ENCODE measurements at places on chromosomes 16 and 17.

GRCh38 chr17:75981019-75981615 lies 2.1 kb downstream of the TEN1 start:
- no peak for DNase-seq

- DNase-seq = no peak
Observed at GRCh38 chr17:30312226-30312625, 20.5 kb upstream of the BLMH start.

DNA sequence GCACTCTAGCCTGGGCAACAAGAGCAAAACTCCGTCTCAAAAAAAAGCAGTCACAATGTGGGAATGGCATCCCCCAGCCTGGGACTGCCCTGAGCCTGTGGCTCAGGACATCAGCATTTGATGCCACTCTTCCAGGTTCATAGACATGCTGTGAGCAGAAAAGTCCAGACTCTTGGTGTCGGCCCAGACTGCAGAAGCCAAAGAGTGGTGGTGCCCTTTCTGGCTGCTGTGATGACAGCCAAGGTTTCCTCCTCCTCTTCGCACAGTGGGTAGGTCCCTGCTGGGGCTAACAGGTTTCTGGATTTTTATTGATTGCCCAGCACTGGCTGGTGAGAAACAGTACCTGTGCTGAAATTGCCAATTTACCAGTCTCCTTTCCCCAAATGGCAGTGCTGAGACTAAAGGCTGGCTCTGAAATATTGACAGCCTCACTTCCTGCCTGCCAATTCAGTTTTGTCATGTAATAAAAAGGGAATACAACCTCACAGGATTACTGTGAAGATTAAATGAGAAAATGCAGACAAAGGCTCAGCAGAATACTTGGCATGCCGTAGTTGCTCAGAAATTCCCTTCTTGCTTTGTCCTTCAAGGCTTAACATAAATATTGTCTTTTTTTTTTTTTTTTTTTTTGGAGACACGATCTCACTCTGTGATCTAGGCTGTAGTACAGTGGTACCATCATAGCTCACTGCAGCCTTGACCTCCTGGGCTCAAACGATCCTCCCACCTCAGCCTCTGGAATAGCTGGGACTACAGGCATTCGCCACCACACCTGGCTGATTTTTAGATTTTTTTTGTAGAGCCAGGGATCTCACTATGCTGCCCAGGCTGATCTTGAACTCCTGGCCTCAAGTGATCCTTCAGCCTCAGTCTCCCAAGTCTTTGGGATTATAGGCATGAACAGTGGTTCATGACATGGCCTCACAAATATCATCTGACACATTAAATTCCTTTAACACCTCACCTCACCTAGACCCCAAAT lies 15.5 kb upstream of the UBE2G1 start:
- DNase-seq = no peak

DNA sequence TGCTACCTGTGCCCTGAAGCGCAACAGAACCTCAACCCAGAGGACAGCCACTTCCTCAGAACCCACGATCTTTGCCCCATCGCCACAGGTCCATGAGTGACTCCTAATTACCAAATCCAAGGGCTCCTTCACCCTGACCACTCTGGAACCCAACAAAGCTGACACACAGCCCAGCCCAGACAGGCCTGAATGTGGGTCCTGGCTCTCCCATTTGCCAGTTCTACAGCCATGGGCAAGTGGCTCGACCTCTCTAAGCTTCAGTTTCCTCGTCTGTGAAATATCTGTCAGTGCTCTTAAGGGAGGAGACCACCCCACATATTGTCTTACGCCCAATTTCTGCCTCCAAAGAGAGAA lies 18.0 kb upstream of the ENDOV start:
- DNase-seq = no peak

GRCh38 chr17:61570118-61570517 lies 20.9 kb downstream of the NACA2 start:
- no peak for DNase-seq

GRCh38 chr17:52762147-52762793 lies 603.8 kb upstream of the CA10 start:
- no peak for DNase-seq

DNA sequence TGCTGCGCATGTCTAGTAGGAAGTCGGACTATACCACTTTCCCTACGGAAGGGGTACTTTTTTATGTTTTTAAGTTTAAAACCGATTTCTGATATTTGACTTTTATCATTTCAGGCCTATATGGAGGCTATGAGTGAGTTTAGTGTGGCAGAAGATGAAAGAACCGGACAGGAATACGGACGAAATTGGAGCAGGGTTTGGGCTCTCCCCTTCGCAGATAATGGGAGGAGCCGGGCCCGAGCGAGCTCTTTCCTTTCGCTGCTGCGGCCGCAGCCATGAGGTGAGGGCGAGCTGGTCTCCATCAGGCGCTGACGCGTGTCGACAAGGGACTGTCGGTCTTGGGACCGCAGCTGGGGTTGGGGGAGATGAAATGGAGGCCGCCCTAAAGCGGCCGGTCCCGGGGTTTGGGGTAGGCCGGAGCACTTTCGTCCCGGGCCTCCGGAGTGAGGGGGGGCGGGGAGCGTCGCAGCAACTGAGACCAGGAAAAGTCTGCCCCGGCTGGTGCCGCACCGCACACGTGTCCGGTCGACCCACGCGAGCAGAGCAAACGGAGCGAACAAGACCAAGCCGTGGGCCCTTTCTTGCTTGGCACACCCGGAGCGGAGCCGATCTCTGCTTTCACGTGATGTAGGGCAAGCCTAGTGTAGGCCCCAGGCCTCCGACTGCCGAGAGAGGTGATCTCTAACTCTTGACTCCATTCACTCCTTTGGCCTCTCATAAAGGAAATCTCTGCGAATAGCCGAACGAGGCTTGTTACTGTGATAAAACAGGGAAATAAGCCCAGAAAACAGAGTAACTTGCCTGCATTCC lies at the start of gene RPL19:
Gene RPL19 (plus strand): TSS at position 214 of the 810 bp plus-strand sequence. CDS start 62 bp downstream, at position 276.
- DNase-seq = peak; percentile 65

DNA sequence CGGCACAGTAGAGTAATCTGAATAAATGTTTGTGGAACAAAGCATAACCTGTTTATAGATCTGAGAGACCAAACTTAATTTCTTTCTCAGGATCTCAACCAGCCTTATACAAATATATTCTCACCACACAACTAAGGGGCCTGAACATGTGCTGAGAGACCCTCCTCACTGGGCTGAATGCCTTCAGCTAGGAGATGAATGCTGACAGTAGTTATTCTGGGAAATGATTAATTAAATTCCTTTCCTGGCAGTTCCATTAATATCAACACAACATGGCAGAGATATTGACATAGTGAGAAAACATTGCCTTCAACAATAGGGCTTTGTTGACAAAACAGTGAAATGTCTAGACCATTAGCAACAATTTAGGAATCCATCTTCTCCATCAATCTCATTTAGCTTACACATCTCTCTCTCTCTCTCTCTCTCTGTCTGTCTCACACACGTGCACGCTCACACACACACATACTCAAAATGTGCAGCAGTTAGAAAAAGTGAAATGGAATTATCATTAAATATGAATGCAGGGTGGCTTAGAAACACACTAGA lies 780.8 kb upstream of the CDH8 start:
- DNase-seq = no peak

GRCh38 chr16:51429041-51429440 lies 278.0 kb upstream of the SALL1 start:
- no peak for DNase-seq

DNA sequence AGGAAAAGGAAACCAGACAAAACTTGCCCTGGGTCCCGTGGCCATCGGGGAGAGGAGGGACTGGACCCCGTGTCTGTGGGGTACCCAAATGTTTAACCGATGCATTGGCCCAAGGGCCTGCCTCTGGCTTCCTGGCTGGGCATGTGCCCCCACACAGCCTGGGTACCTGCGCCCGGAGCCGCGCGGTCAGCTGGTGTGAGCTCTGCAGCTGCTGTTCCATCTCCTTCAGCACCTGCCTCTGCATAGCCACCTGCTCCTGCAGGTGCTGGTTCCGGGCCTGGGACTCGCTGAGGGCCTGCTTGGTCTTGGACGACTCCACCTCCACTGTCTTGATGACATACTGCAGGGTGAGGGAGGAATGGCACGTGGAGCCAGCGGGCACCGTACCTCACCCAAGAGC lies 31.9 kb downstream of the KIFC3 start:
- no peak for DNase-seq

GRCh38 chr16:65392806-65393565 lies 271.1 kb upstream of the CDH11 start:
- DNase-seq = no peak

- DNase-seq = no peak
Observed at GRCh38 chr16:17062676-17063075, 408.1 kb downstream of the XYLT1 start.

DNA sequence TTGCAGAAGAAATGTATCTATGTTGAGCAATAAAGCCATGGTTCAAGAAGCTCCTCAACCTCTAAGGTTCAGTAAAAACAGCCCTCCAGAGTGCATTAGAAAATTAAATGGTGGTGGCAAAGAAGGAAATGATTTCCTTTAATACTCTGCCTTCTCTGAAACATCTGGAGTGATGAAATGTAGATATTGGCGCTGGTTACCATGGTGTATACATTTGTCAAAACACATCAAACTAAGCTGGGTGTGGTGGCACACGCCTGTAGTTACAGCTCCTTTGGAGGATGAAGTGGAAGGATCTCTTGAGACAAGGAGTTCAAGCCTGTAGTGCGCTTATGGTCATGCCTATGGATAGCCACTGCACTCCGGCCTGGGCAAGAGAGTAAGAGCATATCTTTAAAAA lies 6.0 kb downstream of the CAPNS2 start:
- no peak for DNase-seq

- no peak for DNase-seq
Observed at GRCh38 chr17:17126131-17127110, 79.7 kb downstream of the PLD6 start.

DNA sequence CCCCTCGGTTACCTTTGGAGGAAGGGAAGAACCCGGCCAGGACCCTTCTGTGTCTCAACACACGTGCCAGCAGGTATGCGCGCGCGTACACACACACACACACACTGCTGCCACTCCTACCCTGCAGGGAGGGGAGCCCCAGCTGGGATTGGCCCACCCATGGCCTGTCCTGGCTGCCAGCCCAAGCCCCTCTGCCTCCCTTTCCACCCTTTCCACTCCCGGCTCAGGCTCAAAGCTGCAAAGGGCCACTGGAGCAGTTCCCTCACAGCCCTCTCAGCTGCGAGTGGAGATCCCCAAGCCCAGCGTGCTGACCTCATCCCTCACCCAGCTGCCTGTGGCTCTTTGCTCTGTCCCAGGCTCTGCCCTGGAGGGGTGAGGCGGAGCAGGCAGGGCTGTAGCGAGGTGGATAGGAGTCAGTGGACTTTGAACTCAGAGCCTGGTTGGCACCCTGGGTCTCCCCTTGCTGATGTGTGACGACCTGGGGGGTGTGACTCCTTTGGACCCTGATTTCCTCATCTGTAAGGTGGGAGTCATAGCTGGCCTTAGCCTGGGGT lies 14.5 kb downstream of the KIF19 start:
- no peak for DNase-seq

DNA sequence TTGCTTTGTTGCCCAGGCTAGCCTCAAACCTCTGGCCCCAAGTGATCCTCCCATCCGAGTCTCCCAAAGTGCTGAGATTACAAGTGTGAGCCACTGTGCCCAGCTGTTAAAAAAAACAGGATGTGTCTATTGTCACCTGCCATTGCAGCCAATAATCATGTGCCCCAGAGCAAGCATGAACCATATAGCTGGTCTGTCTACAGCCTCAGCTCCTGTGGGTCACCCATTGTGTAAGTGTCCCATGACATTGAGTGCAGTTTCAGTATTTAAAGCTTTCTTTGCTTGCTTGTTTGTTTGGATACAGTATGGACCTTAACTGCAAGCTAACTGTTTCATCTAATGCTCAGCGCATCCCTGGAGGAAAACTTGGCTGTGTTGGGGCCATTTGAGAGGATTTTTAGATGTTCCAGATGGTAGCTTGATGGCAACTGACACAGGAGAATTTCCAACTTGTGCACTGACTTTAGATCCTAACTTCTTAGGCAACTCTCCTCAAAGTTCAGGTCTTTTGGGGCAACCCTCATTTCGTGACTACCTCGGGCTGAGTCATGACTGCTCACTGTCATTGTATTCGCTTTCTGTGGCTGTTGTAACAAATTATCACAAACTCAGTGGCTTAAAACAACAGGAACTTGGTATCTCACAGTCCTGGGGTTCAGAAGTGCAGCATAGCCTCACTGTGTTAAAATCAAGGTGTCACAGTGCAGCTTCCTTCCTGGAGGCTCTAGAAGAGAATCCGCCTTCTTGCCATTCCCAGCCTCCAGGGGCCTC lies 30.3 kb upstream of the ADORA2B start:
- no peak for DNase-seq

DNA sequence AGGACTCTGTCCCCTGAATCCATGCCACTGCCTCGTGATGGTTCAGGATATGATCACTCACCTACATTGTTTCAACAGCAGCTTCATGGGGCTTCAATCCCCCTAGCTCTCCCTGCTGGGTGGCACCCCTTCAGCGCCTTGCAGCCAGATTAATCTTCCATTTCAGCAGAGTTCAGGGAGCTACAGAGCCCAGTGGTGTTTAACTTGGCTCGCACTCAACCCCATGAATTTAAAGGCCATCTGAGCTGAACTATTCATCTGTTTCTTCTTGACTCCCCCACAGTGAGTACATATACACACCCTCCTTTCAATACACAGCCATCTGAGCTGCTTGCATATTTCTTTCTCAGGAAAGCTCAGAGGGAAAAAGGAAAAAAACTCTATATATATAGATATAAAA lies 202.8 kb upstream of the C16orf82 start:
- DNase-seq = no peak

GRCh38 chr17:77324227-77324626 lies 183.5 kb downstream of the SEC14L1 start:
- DNase-seq = no peak

GRCh38 chr17:82090549-82091263 lies 7.3 kb downstream of the FASN start:
- no peak for DNase-seq

GRCh38 chr16:27240948-27241531 lies 27.5 kb downstream of the NSMCE1 start:
- no peak for DNase-seq

DNA sequence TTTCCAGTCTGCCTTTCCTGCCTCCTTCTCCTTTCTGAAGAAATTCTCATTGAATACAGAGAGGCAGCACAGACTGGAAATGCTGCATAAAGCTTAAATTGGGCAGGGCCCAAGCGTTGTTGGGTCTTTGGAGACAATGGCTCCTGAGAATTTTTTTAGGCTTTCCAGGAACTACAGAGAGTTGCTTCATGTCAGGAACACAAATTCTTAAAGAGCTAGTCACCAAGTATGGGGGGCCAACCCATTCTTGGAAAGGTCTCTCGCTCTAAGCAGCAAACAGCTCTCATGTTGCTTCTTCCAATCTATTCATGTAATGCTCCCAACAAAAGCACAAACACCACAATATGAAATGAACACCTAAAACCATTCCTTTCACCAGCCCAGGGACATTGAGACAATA lies 6.9 kb downstream of the HNF1B start:
- no peak for DNase-seq

- no peak for DNase-seq
Observed at GRCh38 chr16:56263711-56264608, 72.7 kb downstream of the GNAO1 start.
